Naive B cell (primary cell): ENCODE measurements at places on chromosomes 12 and 14. TPM values are rescaled to one million over a fixed set of nuclear protein-coding genes. Genes with fewer than 3 reads are reported as not detected.

GRCh38 chr14:45084946-45085346, 1.0 kb downstream of the PRPF39 start:
- peaks cover 39% of the 10 kb centered on the region for H3K4me1 ChIP-seq
- H3K4me3 ChIP-seq: peak overlapping the region; percentile 98
- no peak for DNase-seq
- H3K36me3 ChIP-seq: no peaks in the 10 kb centered on the region

DNA sequence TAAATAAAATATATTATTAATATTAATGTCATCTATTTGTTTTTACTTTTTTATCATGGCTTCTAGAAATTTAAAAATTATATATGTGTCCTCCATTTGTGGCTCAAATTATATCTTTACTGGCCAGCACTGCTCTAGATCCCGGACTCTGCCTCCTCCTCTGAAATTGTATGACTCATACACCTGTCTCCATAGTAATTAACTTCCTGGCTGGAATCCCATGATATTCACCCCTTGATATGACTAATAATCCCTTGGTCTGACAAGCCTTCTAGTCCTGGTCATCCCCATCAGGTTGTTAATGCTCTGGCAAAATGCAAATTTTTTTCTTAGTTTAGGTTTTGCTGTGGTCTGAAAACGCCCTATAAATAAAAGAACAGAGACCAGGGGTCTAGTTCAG, 116.2 kb downstream of the BMP4 start:
- no peaks in the 10 kb centered on the region for H3K4me1 ChIP-seq
- no peak for DNase-seq
- H3K27me3 ChIP-seq: no peaks in the 10 kb centered on the region
- H3K27ac ChIP-seq: no peak overlapping the region
- no peak overlapping the region for H3K4me3 ChIP-seq

- no peak for DNase-seq
- H3K36me3 ChIP-seq: no peaks in the 10 kb centered on the region
- H3K4me3 ChIP-seq: no peak overlapping the region
- H3K4me1 ChIP-seq: no peaks in the 10 kb centered on the region
Measured at GRCh38 chr14:52781629-52782028, 9.8 kb downstream of the GNPNAT1 start.

DNA sequence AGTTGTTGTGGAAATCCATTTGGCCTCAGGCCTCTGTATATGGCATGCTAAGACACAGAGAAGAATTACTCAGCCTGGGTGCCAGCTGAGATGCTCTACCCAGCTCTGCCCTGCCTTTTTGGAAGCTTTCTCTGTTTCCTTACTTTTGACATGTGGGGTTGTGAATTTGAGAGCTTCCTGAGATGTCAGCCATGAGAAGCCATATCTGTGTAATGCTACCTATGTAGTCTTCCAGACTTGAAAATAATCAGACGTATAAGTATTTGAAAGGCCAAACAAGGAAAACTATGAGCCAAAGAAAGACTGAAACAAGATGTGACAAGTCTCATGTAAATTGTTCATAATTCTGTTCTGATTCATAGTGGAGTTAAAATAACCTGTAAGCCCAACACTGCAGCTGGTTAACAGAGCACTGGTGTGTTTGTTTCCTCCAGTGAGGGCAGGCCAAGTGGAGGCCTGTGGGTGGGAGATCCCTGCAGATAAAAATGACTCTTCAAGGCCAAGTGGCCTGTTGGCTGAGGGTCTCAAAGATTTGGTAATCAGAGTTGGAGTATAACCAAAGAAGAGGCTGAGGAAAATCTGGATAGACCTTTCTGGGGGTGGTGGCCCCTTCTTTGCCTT, 94.0 kb downstream of the TMX1 start:
- no peaks in the 10 kb centered on the region for H3K36me3 ChIP-seq
- DNase-seq: no peak
- no peaks in the 10 kb centered on the region for H3K4me1 ChIP-seq
- peaks cover 29% of the 10 kb centered on the region for H3K27me3 ChIP-seq

DNA sequence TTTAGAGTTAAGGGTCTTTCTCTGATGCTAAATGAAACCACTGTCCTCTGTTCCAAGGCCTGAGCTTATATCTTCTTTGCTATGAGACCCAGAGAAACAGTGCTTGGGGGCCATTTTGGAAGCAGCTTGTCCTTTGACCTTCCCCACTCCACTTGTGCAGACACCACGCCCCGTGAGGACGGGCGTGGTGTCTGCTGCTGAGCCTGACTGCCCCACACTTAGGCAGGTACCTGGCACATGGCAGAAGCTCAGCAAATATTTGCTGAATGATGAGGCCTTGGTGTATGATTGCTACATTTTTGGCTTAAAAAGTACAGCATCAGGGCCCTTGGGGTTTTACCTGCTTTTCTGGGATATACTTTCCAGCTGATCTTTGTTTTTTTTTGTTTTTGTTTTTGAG, 69.9 kb downstream of the RASSF3 start:
- H3K36me3 ChIP-seq: no peaks in the 10 kb centered on the region
- peak overlapping the region; percentile 46 for H3K27ac ChIP-seq
- no peak for DNase-seq
- peaks cover 72% of the 10 kb centered on the region for H3K4me1 ChIP-seq
- H3K4me3 ChIP-seq: no peak overlapping the region

GRCh38 chr14:67815573-67816225, 691 bp downstream of the ZFYVE26 start:
- H3K36me3 ChIP-seq: no peaks in the 10 kb centered on the region
- peak overlapping the region; percentile 98 for H3K4me3 ChIP-seq
- peak overlapping the region; percentile 95 for H3K27ac ChIP-seq
- no peaks in the 10 kb centered on the region for H3K27me3 ChIP-seq
- peaks cover 35% of the 10 kb centered on the region for H3K4me1 ChIP-seq
- DNase-seq: no peak

DNA sequence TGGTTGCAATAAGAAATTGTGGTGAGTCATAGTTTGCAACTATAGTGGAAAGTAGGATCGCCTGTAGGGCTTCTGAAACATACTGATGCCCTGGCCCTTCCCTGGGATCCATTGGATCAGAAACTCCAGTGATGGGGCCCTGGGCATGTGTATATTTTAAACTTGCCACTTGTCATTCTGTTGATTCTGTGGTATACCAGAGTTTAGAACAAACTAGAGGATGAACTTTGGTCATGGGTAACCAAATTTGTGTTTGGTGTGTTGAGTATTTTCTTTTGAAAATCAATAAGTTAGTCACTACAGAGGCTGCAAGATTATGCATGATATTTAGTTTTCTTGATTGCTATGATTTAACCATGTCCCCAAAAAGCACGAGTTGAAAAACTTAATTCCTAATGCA, 142.2 kb downstream of the SLC15A5 start:
- H3K4me1 ChIP-seq: no peaks in the 10 kb centered on the region
- no peak overlapping the region for H3K4me3 ChIP-seq
- peaks cover 4% of the 10 kb centered on the region for H3K36me3 ChIP-seq
- no peak for DNase-seq

DNA sequence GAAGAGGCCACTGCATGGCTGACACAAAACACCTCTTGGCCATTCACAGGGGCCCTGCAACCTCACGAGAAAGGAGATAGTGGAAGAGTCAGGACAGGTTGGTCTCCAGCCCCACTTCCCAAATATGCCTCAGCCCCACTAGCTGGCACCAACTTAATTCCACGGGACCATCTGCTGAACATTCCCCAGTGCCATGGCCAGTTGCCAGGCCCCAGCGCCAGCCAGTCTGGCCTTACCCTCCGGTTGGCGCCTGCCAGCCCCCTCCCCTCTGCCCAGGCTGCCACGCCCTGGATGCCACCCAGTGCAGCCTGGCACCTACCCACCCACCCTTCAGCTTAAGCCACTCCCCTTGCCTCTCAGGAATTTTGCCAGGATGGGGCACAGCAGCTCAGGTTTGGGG, 21.2 kb upstream of the HSPB8 start:
- no peak overlapping the region for H3K27ac ChIP-seq
- peaks cover 14% of the 10 kb centered on the region for H3K36me3 ChIP-seq
- H3K4me1 ChIP-seq: peaks cover 5% of the 10 kb centered on the region
- no peak overlapping the region for H3K4me3 ChIP-seq
- H3K27me3 ChIP-seq: peaks cover 10% of the 10 kb centered on the region

GRCh38 chr12:96720363-96720705, 186.7 kb upstream of the NEDD1 start:
- DNase-seq: no peak
- no peaks in the 10 kb centered on the region for H3K4me1 ChIP-seq
- peak overlapping the region; percentile 66 for H3K4me3 ChIP-seq
- no peaks in the 10 kb centered on the region for H3K36me3 ChIP-seq

DNA sequence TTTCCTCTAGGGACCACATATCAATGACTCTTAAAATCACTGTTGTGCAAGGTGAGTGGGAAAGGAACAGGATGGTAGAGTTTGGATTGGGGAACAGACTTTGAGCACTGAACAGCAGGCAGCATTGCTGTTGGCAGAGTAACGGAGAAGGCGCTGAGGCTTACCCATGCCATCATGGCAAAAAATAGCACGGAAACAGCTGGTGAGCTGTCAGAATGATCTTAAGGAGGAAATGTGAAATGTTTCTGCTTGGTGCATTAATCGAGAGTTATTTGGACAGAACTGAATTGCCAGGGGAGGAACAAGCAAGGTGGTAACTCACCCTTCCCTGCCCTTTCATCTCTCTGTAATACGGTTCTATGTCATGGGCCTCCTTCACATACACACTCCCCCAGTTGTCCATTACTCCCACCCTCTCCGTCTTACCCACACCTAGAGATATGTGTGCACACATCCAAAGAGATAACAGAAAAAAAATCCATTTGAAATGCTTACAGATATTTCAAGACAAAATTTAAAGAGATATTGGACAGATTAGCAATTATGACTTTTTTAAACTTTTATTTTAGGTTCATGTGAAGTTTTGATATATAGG, 572.5 kb downstream of the DIO2 start:
- H3K27ac ChIP-seq: no peak overlapping the region
- no peak overlapping the region for H3K4me3 ChIP-seq
- H3K4me1 ChIP-seq: no peaks in the 10 kb centered on the region
- H3K36me3 ChIP-seq: no peaks in the 10 kb centered on the region
- DNase-seq: no peak

The ANP32D gene
- polyA plus RNA-seq: not detected

The DDX23 gene
- polyA plus RNA-seq: 38.6 TPM

The MMP19 gene
- polyA plus RNA-seq: not detected

The NGB gene
- polyA plus RNA-seq: not detected

The FAR2 gene
- not detected for polyA plus RNA-seq

The VWF gene
- not detected for polyA plus RNA-seq

The PLEKHD1 gene
- not detected for polyA plus RNA-seq

The SRP54 gene
- 16.8 TPM for polyA plus RNA-seq

The TEAD4 gene
- polyA plus RNA-seq: not detected
